Stromal cell of bone marrow (primary cell): ENCODE measurements at places on chromosomes 7 and 10.

DNA sequence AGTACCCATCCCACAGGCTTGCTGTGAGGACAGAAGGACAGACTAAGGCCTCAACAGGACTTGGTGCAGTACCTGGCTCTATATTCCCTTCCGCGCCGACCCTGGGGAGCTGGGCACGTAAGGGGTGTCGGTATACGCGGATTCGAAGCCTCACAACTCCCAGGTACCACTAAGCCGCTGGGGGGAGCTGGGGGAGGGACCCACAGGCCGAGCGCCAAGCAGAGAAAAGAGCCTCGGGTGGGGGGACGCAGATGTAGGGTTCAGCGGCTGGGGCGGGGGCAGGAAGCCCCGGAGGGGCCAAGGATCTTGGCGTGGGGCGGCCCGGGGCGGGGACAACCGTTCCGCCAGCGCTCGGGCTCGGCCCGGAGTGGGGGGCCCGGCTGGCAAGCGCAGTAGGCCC lies 126.4 kb upstream of the ZNF746 start:
- DNase-seq = no peak

DNA sequence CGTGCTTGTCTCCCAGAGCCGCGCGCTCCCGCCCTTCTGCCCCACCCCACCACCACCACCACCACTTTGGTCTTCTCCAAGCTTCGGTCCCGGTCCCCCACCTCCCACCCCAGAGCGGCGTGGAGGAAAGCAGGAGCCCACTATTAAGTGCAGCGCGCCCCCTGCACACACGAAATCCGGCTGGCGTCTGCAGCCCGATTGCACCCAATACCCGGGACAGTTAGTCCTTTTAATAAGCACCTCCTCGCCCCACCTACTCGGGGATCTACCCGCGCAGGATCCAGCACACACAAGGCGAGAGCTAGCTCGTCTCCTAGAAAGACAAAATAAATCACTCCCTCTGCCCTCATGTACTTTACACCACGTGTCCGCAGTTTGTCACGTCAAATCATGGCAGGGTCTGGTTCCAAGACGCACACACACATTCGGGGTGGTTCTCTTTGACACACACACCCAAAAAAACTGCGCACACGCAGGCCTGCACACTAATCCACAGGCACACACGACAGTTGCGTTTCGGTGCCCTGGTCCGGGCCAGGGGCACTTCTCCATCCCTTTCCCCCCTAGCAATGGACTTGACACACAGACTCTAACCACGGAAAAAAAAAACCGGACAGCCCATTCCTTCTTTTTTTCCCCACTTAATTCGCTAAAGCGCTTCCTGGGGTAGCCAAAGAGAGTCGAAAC lies 1.6 kb downstream of the SFMBT2 start:
- no peak for DNase-seq

GRCh38 chr7:19296617-19297016 lies 151.4 kb upstream of the FERD3L start:
- no peak for DNase-seq

DNA sequence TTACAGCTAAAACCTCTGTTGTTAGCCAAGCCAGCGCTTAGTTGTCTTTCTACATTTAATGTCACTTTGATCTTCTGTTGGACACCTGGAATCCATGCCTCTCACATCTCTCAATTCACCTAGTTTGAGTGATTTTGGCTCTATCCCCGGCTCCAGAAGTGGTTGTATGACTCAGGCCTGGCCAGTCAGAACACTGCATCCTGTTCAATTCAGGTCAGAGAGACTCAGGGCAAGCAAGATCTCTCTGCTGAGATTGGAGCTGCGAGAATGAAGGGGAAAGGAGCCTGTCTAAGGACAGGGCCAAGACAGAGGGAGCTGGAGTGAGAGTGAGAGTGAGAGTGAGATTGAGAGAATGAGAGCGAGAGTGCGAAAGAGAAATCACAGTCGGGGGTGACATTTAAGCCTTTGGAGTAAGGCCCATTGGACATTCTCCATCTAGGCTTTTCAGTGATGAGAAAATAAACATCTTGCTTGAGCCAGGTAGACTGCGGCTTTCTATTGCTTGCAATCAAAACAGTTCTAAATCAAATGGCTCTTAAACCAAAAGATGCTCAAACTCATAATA lies 83.3 kb upstream of the DYNC1I1 start:
- DNase-seq = no peak

DNA sequence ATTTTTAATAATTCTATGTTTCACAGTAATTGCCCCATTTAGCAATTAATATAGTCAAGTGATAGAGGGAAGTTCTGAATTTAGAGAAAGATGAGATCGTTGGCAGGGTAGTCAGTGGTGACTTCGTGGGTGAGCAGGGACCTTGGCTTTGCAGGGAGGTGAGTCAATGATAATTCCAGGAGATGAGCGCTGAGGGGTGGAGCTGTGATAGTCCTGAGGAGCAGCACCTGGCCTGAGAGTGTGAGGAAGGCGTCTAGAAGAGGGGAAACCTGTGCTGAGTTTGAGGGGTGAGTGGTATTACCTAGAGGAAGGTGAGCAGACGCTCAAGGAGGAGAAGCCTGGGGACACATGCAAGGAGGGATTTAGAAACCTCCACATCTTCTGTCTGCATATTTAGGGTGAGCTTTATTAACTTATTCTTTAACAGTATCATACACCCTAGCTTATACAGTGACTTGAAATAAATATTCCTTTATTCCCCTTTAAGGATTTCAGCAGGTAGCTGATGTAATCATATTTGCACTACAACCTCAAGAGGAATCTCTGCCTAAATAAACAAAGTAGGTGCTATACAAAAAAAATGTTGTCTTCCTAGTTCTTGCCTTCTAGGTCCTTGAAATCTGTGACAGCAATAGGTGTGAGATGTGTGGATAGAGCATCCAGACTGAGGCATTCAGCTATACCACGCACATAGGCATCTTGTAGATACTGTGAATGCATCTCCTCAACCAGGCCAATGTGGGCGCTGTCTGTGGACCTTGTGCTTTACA lies 2.1 kb upstream of the TRIL start:
- no peak for DNase-seq

DNA sequence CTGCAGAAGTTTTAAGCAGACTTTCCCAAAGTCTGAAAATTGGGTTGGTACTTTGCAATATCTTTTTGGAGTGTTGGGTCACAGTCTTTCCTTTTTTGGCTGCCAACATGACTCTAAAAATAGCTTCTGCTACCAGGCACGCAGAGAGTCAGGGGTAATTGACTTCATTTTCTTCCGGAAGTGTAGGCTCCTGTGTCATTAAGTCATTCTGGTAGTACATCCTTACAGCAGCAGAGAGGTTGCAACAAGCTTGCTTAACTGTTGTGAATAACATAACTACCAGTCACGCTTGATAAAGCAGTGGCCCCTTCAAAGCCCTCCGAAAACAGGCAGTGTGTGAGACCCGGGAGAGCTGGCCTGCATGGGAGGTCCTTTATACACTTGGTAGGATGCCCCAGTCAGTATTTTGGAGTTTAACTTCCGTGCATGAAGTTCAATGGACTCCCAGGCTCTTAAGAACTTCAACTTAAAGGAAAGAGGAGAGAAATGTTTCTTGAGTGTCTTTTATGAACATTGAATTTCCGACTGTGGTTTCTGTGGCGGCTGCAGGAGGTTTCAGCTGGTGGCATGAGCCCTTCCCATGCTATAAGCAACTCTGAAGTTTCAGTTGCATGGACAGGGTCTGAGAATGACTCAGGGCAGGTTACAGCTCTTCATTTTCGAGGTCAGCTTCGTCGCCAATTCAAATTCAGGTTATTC lies 310.7 kb downstream of the GALNT17 start:
- no peak for DNase-seq

DNA sequence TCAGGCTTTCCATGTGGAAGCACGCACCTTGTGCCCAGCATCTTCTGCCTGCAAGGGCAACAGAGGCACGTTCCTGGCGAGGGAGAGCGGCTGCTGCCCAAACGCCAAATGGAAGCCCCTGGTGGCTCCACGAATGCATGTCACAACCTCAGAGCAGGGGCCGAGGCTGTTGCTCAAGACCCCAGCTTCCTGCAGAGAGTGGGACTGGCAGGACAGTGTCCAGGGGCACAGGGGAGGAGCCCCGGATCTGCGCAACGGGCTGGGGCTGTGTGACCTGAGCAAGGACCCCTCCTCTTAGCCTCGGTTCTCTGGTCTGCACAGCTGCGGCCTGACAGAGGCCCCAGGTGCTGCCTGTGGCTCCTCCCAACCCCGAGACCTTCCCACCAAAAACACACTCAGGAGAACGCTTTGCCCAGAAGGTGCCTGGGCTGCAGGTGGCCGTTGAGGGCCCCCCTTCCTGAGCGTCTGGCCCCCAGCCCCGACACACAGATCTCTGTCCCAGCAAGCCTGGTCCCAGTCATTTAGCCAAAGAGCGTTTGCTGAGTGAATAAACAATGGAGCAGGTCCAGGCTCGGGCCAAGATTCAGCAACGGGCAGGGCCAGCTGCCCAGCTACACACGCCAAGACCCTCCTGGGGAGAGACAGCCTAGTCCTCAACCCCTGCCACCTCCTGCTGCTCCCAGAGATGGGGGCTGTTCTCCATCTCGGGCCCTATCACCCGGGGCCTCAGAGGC lies 1.2 kb downstream of the MICALL2 start:
- DNase-seq = no peak

DNA sequence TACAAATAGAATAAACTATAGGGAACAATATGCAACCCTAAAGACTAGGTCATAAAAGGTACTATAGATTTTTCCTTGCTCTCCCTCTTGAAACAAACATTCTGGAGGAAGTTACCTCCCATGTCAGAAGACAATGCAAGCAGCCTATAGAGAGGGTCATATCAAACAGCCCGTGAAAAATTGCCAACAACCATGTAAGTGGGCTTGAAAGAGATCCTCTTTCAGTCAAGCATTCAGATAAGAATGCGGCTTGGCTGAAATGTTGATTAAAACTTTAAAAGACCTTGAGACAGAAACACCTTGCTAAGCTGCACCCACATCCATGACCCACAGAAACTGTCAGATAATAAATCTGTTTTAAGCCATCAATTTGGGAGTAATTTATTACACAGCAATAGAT lies 526.6 kb upstream of the GHITM start:
- DNase-seq = no peak

- DNase-seq = no peak
Measured at GRCh38 chr10:92483539-92483938, 90.4 kb downstream of the IDE start.
